ENCODE measurements at places on chromosomes 7 and 10.

DNA sequence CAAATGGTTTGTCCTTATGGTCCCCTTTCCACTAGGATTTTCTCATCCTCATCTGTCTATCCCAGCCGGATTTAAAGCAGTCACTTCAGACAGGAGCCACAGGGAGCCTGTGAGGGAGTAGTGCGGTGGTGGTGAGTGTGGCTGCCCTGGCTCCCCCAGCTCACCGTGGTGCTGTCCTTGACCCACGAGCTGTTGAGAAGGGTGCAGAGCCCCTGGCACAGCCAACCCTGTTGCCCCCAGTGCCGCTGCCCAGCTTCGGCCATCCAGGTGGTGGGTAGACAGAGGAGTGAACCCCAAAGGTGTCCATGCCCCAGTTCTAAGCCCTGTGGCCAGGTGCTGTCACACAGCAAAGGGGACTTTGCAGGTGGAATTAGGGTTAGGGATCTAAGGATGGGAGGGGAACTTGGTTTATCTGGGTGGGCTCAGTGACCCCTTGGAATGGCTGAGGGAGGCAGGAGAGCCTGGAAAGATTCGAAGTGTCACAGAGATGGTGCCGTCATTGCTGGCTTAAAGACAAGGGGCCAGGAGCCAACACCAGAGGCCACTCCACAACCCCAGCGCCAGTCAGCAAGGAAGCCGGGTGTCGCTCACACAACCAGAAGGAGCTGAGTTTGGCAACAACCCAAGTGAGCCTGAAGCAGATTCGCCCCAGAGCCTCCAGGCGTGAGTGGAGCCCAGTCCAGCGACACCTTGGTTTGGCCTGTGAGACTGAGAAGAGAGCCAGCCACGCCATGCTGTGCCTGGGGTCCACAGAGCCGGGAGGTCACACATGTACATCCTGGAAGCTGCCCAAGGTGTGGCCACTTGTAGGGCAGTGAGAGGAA lies 142.4 kb downstream of the ADCY1 start:
- no peak for DNase-seq

GRCh38 chr7:70406186-70406949 lies 725.6 kb upstream of the GALNT17 start:
- DNase-seq, result peak; percentile 55

DNA sequence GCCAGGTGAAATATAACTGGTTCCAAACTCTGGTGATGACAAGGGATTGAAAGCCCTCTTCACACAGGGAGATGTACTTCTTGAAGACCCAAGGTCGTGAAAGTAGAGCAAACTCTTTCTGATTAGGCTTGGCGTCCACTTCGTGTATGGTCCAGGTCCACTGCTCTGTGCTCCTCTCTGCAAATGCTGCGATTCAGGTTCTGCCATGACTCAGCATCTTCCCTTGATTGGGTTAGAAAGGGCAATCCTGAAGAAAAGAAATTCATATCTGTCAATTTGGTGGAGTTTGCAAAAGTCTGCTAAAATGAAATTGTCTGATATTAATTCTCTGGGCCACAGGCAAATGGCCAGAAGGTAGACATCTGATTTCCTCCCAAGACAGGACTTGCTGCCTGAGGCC lies 431.4 kb downstream of the ACTR3B start:
- no peak for DNase-seq

GRCh38 chr10:68165643-68166042 lies 56.4 kb downstream of the MYPN start:
- no peak for DNase-seq

DNA sequence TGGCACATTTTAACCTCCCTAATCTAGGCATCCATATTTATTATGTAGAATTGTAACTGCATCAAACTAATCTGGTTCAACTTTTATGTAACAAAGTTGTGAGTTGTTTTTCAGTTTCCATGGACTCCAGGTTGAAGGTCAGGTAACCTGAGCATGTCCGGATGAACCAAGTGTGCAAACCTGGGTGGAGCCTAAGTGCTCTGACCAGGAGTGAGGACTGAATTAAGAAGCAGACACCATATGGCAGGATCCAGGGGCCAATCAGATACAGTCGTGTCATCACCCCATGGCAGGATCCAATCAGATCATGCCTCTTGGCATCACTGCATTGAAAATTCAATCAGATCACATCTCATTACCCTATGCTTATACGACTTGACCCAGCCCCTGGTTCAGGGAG lies 41.2 kb upstream of the PHYHIPL start:
- DNase-seq, result peak; percentile 7

DNA sequence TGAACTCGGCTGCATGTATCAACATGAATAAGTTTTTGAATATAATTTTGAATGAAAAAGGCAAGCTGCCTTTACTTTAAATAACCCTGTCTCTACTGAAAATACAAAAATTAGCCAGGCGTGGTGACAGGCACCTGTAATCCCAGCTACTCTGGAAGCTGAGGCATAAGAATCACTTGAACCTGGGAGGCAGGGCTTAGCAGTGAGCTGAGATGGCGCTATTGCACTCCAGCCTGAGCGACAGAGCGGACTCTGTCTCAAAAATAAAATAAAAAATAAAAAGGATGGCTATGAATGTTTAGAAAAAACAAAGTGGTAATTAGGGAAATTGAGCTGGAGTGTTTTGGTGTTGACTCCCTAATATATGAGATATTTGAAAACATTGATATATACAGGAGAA lies 133.3 kb downstream of the PHTF2 start:
- no peak for DNase-seq

DNA sequence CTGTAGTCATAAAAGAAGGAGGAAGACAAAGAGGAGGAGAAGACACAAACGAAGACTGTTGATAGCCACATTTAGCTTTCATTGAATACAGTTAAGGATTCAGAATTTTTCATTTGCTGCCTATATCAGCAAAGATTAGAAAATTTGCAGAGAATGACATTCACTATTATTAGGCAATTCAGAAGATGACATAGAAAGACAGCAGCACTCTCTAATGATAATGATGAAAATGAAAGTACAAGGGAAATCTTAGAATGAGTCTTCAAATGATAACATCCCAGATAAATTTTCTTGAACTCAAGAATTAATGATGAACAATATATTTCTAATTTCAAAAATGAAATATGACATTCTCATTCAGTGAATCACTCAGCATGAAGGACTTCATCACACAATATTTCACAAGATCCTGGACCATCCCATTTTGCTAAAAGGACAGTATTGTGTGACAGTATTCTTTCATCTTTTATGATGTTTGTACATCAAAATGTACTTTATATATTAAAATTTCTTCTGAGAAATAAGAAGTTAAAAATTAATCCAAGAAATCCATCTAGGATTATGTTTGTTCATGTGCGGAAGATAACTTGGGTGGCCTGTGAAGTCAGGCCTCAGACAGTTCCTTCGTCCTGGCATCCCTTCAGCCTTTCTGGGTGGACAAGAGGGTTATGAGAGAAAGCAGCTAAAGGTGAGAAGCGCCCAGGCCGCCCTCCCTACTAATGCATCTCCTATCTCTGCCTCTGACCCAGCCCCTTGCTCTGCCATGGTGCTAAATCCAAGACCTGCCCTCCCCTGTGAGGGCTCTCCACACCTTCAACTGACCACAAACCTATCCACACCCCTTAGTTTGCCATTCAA lies 47.4 kb upstream of the CAMK2B start:
- DNase-seq, result no peak

DNA sequence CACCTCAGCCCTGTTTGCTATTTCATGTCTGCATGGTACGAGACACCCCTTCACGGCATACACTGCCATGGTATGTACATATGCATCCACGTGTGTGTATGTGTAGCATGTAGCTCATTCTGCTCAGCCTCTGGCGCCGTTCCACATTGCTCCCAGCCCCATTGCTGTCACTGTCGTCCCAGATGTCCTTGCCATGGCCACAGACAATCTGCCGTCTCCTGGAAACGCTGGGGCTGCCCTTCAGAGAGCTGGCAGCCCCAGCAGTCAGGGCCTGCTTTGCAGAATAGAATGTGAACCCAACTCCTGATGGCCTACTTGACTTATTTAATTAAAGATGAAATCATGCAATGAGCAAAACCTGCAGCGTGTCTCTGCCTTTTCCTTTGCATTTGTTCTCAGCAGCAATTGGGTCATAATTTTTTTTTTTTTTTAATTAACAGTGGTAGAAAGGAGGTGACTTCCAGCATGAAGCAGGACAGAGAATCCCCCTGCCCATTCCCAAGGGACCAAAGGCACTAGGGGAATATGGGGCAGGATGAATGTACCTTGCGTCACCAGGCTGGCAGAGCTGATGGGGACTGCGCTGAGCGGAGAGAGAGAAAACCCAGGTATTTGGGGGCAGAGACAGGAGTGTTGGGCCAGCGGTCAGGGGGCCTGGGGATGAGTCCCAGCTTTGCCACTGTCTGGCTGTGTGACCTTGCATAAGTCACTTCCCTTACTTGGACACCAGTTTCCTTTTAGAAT lies 49.2 kb downstream of the CHST3 start:
- DNase-seq, result no peak

DNA sequence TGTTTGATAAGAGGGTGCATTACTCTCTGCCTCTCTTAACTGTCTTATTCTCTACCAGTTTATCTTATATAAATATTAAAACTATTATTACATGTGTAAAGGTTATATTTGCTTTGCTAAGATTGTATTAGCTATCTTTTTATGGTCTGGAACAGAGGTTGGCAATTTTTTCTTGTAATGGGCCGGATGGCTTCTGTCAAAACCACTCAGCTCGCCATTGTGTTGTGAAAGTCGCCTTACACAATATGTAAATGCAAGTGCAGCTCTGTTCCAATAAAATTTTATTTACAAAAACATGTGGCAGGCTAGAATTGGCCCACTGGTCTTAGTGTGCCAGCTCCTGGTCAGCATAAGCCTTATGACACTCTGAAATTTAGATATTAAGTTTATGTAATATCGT lies 185.8 kb downstream of the SDK1 start:
- DNase-seq, result no peak

- DNase-seq, result peak; percentile 41
Observed at GRCh38 chr10:89645742-89646172, 715 bp upstream of the PANK1 start.

GRCh38 chr10:29012926-29013554 lies 275.8 kb upstream of the LYZL1 start:
- no peak for DNase-seq

GRCh38 chr7:55130395-55131141 lies 111.8 kb downstream of the EGFR start:
- DNase-seq, result no peak

- DNase-seq, result no peak
Observed at GRCh38 chr10:7432884-7433726, 22.3 kb upstream of the SFMBT2 start.

DNA sequence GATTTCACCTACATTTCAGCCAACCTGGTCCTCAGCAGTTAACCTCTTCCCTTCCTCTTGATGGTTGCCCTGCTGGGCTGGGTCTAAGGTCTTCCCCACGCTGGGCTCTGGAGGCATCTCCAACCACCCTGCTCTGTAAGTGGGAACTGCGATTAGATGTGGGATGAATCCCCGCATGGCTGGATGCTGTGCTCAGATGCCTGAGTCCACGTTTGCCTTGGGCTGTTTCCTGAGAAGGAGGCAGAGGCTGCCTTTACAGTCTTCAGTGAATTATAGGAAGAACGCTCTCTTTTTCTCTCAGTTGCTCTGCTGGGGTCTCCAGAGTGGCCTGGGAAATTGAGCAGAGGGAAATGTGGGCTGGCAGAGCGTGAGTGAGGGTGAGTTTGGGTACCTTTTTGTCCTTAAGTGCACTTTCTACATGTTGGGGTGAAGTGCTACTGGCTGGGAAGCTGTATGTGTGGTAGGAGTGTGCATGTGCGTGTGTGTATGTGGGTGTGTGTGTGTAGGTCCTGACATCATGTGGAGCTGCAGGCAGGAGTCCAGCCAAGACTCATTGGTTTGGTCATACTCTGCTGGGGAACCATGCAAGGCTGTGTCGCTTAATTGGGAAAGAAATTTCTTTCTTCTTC lies 1.5 kb downstream of the GIMAP8 start:
- DNase-seq, result no peak

GRCh38 chr7:40673285-40673684 lies 538.5 kb downstream of the SUGCT start:
- no peak for DNase-seq

DNA sequence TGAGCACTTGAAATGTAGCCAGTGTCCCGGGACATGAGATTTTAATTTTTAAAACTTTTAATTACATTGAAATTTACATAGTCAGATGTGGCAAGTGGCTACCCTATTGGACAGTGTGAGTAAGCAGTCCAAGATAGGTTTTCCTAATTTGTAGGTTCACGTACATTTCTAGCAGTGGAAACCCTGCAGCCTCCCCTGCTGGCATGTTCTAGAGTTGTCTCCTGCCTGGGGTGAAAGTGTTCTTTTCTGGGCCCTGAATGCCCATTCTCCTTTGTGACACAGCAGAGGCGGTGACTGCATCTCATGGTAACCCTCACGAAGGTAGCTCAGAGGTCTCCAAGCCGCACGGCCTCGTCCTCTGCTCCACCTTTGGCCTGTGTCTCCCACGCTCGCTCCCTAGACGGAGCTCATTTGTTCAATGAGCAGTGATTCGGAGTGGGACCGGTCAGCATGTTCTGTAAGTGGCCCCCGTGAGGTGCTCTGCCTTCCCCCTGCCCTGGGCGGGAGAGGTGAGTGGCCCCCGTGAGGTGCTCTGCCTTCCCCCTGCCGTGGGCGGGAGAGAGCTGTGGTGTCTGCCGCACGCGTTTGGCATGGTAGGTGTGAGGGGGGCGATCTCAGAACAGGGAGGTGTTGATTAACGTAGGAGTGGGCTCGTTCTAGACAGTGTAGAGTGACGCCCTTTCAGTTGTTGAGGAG lies 18.0 kb downstream of the WDR37 start:
- peak; percentile 21 for DNase-seq
